ENCODE measurements at places on chromosomes 13 and 19.
A peak's percentile ranks its signal among the peaks of the same experiment; 100 is the strongest.

GRCh38 chr13:23696610-23697009 is 126.4 kb downstream of the TNFRSF19 start:
- DNase-seq = no peak

DNA sequence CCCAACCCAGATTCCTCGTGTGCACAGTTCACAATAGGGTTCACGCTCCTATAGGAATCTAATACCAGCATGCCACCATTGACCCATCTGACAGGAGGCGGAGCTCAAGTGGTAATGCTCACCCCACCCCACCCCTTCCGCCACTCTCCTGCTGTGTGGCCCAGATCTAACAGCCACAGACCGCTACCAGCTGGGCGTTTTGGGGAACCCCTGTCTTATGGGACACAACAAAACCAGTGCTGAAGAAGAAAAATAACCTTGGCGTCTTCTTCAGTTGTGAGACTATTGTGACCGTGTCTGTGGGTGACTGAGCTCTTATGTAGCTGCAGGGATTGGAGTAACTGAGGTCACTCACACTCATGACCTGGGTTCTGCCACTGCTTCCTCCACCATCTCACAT is 5.2 kb upstream of the OR10H1 start:
- DNase-seq = no peak

DNA sequence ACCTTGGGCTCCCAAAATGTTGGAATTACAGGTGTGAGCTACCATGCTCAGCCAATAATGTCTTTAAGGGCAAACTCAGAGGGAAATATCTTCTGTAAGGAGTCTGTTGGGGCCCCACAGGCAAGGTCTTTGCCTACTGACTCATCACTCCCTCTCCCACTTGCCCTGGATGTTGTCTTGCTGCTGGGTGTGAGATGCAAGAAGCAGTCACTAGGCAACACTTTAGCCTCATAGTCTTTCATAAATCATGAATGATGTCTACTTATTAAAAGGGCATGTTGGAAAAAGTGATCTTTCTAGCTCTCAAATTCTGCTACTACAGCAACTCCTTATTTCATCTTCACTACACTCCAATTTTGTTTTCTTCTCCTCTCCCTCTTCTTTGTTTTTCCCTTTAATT is 34.6 kb upstream of the SLC10A2 start:
- no peak for DNase-seq

DNA sequence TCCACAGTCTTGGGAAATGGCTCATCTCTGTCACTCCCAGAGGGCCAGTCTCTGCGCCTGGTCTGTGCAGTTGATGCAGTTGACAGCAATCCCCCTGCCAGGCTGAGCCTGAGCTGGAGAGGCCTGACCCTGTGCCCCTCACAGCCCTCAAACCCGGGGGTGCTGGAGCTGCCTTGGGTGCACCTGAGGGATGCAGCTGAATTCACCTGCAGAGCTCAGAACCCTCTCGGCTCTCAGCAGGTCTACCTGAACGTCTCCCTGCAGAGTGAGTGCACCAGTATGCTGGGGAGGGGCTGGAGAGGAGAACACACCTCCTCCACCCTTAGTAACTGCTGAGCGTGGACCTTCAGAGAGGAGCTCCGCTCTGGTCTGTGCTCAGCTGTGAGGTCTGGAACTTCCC is 2.3 kb downstream of the SIGLEC9 start:
- no peak for DNase-seq

DNA sequence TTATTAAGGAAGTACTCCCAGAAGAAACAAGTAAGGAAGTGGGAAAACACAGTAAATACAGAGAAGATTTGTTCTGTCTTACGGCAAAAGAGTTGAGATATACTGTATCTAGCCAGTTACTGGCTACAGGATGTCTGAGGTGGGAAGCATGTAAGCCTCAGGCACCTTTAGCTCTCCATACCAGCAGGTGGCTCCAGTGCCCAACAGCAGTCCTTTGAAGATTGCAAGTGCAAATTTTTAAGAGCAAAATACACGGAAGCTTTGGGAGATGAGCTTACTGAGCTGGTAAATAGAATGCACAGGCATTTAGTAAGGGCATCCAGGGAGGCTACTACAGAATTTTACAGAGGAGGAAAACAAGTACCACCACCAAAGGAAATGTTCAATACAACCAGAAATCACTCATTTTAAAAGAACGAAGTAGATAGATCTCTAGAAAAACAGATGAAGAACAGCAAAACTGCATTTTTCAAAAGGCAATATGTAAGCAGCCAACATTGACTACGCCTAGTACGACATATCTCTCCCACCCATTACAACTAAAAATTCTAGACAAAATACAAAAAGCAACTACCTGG is 57.9 kb upstream of the VSTM2B start:
- DNase-seq = peak; percentile 55

DNA sequence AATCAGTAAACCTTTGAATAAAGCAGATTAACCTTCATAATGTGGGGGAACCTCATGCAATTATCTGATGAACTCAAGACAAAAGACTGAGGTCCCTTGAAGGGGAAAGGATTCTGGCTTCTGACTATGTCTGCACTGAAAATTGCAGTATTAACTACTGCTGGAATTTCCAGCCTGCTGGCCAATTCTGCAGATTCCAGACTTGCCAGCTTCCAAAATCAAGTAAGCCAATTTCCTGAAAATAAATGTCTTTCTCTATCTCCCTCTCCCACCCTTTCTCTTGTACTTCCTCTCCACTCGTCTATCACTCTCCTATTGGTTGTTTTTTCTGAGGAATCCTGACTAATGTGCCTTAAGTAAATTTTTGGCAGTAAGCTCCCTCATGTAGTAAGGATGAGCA is 1479.9 kb upstream of the PRR20A start:
- no peak for DNase-seq

DNA sequence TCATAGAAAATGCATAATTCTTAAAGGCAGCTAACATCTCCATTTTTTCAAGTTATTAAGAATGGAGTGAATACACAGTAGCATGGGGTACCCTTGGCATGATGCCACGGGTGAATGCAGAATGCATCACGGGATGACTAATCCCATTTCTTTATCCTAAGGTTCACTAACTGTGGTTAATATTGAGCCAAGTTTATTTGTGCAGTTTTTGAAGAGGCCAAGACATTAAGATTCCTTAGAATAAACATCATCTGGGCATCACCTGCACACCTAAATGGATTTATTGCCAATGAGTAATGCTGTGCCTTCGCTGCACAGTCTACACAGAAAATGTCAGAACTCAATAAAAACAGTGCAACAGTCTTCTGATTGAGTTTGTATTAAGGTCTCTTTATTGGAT is 333.1 kb downstream of the GPC6 start:
- DNase-seq = peak; percentile 74

- no peak for DNase-seq
These were observed 4.5 kb upstream of the BAX start for GRCh38 chr19:48950159-48950558.

DNA sequence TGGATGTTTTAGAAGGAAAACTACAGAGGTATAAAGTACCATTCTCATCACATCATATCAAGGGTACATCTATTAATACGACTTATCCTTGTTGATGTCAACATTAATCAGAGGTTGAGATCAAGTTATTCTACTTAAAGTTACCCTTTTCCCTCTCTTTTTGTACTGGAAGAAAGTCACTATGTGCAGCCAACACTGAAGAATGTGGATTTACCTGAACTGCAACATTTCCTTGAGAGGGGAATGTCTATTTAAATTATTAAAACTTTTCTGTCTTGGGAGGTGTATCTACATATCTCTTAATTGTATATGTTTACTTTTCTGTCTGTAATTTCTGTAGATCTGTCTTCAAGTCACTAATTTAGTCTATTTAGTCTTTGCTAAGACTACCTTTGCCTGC is 2.5 kb upstream of the FBXL3 start:
- DNase-seq = no peak

Data from RKO (cell line).